ENCODE measurements at places on chromosomes 16 and 17.

DNA sequence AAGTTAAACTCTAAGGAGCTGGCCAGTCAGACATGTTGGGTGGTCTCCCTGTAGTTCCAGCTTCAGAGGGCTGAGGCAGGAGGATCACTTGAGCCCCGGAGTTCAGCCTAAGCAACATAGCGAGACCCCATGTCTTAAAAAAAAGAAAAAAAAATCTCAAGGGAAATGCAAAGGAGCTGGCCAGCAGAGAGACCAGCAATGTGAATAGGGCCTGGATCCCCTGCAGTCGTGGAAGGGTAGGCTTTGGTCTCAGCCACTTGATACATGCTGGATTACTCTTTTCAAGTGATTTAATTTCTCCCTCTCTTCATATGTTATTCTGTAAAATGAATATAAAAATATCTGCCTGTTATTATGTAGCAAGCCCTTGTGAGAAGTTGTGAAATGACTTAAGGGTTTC, 207.7 kb downstream of the SPECC1 start:
- no peak for DNase-seq

- DNase-seq = no peak
These were observed 42.3 kb downstream of the BPTF start for GRCh38 chr17:67867591-67867990.

DNA sequence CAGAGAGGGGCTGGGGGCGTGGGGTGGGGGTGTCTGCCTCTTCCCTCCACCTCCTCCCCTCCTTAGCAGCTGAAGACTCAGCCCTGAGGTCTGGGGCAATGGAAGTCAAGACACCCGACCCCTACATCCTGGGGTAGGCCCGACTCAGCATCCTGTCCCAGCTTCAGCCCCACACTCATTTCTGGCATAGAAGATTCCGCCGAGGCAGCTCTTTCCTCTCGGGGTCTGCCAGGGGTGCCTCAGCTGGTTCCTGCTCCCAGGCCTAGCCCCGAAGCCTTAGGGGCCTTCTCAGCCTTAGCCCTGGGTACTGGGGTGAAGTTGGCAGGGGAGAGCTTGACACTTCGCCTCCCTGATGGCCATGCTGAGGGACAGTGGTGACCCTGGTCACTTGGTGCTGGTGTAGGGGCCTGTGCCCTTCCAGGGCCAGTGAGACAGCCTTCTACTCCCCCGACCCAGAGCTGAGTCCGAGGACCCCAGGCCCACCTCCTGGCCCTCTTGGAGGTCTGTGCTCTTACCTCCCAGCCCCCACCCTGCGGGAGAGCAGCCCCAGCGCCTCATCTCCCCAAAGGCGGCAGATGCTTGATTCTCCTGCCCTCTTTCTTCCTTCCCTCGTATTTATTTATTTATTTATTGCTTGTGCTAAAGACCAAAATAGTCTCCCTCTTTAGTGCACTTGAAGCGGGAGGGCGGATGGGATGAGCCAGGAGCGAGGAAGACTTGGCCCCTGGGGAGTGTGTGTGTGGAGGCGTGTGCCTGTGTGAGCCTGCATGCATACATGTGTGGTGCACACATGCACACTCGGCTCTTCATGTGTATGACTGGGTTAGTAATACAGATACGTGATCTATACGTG, 42.5 kb downstream of the KCNJ12 start:
- DNase-seq = no peak

- no peak for DNase-seq
These were observed 405 bp upstream of the ACE start for GRCh38 chr17:63476459-63476853.

DNA sequence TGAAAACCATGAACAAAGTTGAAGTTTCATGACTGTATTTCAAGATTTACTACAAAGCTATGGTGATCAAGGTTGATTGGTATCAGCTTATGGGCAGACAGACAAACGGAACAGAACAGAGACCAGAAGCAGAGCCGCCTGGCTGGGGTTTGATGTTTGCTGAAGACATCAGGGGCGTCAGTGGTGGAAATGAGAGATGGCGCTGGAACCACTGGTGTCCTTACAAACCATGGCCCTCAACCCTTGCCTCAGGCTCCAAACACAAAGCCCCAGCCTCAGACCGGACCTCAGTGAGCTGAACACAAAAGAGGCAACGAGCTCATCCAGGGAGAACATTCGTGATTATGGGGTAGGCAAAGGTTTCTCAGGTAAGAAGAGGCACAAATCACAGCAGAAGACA, 113.0 kb upstream of the METRNL start:
- DNase-seq = no peak

DNA sequence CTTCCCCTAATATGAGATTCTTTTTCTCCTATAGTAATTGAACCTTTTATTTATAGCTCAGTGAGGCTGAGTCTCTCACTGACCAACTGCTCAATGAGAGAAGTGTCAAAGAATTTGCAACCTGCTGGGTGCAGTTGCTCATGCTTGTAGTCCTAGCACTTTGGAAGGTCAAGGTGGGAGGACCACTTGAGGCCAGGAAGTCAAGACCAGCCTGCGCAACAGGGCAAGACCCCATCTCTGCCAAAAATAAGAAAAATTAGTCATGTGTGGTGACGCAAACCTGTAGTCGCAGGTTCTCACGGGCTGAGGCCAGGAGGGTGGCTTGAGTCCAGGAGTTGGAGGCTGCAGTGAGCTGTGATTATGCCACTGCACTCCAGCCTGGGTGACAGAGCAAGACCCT, 30.9 kb upstream of the CRYBA1 start:
- DNase-seq = no peak

- no peak for DNase-seq
These were observed 40.8 kb downstream of the SLFN12L start for GRCh38 chr17:35496451-35497290.

GRCh38 chr16:66264311-66265047, 102.0 kb upstream of the CDH5 start:
- no peak for DNase-seq

GRCh38 chr16:48961546-48961945, 320.1 kb downstream of the CBLN1 start:
- no peak for DNase-seq

- no peak for DNase-seq
These were observed 42.1 kb downstream of the RANBP10 start for GRCh38 chr16:67764158-67764667.

GRCh38 chr16:55835581-55835980, 2.7 kb upstream of the CES1 start:
- no peak for DNase-seq

GRCh38 chr16:72149676-72150464, 22.1 kb downstream of the PMFBP1 start:
- no peak for DNase-seq

DNA sequence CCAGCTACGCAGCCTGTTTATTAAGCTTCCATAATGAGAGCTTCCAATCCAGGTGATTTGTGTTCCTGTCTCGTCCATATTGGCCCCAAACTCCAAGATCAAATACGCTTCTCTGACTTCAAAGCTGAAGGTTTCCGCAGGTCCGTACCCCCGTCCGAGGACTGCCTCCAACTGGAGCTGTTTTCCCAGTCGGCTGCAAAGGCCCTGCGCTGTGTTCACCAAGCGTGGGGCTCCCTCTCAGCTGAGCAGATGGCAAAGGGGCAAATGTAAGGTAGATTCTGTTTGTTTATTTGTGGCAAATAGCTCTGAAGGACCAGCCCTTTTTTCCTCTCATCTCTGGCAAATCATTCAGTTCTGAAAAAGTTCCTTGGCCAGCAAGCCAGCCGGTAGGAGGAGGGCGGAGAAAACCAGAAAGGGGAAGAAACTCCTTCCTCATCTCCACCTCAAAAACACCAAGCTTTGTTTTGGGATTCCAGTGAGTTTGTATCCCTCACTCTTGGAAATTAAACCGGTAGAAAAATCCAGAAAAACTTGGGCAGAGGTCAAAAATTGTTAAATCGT, 35.2 kb downstream of the NXN start:
- DNase-seq = no peak

All from activated CD4-positive, alpha-beta T cell treated with anti-CD3 and anti-CD28 coated beads for 1 hour (primary cell).